ENCODE measurements at places on chromosomes 2 and 18.

DNA sequence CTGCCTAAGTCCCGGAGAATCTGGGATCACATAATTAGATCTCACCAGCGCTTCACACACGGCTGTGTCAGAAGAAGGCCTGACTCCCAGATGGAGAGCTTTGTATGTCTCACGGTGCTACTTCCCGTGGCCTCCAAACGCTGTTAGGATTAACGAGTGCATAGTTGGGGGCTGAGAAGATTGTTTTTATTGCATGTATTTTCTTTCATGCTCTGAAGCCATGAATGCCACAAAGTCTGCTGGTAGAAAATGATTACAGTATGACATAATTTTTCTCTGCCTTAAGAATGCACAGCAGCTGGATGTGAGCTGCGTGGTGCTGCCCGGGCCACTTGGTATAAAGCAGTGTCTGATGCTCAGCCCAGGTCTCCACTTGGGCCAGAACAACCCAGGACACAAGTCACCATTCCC, 166.5 kb downstream of the SEPTIN10 start:
- no peak for DNase-seq

DNA sequence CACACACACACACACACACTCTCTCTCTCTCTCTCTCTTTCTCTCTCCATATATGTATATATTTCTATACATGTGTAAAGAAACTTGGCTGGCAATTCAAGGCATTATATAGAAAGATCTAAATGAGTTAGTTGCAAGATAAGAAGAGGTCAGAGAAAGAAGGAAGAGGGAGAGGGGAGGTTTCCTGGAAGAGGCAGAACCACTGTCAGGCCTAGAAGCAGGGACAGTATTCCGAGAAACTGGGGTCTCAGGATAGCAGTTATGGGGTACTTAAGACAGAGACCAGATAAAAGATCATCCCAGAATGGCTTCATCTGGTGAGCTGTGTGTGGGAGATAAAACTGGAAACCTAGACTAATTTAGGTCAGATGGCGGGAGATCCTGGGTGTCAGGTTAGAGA, 180.8 kb downstream of the CAMKMT start:
- DNase-seq, result no peak

DNA sequence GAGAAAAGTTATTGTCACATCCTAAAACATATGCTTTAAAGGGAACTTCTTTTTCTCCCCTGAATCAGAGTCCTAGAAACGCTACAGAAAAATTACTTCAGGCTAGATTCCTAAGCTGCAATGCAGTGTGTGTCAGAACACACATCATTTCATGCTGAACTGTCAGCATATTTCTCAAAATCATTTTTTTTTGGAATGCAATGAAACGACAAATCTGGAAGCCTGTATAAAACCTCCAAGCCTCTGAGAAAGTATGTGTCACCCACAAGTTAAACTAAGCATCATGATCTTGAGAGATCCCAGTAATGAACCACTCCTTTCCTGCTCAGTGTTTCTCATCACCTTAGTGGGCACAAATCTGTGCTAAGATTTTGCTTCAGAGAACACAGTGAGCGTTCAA, 276.2 kb downstream of the ZNF521 start:
- no peak for DNase-seq

GRCh38 chr2:2708575-2709430, 377.7 kb upstream of the MYT1L start:
- no peak for DNase-seq

DNA sequence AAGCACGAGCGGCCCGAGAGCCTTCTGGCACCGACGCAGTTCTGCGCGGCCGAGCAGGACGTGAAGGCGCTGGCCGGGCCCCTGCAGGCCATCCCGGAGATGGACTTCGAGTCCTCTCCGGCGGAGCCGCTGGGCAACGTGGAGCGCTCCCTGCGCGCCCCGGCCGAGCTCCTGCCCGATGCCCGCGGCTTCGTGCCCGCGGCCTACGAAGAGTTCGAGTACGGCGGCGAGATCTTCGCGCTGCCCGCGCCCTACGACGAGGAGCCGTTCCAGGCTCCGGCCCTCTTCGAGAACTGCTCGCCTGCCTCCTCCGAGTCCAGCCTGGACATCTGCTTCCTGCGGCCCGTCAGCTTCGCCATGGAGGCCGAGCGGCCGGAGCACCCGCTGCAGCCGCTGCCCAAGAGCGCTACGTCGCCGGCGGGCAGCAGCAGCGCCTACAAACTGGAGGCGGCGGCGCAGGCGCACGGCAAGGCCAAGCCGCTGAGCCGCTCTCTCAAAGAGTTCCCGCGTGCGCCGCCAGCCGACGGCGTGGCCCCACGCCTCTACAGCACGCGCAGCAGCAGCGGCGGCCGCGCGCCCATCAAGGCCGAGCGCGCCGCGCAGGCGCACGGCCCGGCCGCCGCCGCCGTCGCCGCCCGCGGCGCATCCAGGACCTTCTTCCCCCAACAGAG, 70.4 kb downstream of the ARHGEF33 start:
- peak; percentile 54 for DNase-seq

DNA sequence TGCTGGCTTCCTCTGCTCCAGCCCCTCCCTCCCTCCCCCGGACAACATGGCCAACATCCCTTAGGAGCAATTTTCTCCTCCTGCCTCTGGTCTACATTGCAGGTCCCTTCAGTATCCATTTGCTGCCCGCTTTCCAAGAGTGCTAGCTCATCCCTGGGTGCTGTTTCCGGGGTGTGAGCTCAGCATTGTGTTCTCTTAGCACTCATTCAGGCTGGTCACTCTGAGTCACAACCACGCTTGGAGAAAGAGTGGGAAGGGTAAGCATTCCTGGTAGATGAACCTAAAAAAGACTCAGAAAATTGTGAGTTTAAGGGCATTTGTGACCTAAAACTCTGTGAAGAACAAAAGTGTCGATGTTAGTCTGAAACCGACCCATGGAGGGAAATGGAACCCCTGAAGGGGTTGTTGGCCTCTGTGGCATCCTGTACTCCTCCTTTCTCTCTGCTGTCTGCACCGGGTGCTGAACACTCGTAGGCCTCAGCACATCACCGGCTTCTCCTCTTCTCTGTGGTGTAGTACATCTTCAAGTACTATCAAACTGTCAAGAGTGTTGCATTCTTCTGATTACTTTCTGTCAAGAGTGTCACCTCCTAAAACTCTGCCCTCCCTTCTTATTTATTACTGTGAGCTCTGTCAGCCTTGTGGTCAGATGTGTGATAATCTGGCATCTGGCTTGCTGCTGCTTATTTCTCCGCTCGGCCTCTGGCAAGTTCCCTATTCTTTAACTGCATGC, 73.0 kb downstream of the CTNNA2 start:
- DNase-seq, result no peak

DNA sequence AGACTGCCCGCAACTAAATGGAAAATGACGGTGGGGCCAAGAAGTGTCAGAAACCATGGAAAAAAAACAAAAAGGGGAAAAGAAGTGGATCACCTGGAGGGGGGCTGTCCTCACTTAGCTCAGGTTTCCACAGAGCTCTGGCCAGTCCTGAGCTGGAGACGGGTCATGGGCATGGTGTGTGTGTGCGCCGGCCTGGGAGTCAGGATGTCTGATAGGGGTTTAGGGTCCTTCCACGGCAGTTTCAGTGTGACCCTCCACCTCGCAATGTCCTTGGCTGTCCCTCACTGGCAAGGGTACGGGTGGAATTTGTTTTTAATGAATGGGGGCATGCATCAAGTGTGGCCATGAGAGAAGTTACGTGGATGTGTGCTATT, 133.2 kb upstream of the MEIS1 start:
- no peak for DNase-seq

DNA sequence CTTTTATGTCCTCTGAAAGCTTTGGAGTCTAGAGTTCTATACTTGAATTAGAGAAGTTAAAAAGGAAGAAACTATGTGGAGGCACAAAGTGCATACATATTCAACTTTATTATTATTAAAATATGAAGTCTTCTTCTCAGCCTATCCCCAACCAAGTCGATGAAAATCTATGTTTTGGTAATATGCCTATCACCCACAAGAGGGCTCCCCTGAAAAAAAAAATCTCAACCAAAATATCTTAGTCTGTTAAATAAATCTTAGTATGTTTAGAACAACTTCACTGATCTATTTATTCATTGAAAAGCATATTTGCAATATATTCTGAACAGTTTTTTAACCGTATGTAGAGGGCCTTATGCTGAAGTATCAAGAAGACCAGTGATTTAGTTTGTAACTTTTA, 804.5 kb downstream of the TDRD15 start:
- no peak for DNase-seq

Measured in activated effector memory CD4-positive, alpha-beta T cell treated with Interleukin-2 at 50 U/mL for 16 hours (primary cell).